OCI-M1 (cell line): ENCODE measurements at places on chromosomes 6 and 20.
A peak's percentile ranks its signal among the peaks of the same experiment; 100 is the strongest.

DNA sequence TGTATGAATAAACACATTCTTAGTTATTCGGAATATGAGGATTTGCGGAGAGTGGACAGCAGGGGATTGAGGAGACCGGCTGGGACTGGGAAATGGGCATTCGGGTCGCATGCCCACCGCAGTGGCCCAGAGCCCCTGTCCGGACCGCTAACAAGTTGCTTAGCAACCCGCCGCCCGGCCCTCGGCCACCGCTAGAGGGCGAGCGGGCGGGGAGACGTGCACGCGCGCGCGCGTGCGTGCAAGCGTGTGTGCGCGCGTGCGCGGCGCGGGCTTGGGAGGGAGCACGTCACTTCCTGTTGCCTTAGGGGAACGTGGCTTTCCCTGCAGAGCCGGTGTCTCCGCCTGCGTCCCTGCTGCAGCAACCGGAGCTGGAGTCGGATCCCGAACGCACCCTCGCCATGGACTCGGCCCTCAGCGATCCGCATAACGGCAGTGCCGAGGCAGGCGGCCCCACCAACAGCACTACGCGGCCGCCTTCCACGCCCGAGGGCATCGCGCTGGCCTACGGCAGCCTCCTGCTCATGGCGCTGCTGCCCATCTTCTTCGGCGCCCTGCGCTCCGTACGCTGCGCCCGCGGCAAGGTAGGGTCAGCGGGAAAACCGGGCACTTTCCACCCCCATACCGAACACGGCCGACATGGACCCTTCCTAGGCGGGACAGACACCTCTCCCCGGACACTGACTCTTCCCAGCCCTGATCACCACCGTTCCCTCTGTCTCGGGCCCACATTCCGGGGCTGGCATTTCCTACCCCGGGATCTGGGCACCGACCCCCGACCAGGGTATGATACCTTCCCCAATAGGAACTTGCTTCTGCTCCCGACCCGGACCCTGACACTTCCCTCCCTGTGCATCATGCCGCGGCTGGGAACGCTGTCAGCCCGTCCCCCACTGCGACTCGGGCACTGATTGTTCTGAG lies at the start of gene HM13:
Gene HM13, plus strand, starts transcription at position 289 of the 918 bp plus-strand sequence. Its CDS starts 110 bp downstream, at position 399.
- peak; percentile 93 for DNase-seq

- DNase-seq, result peak; percentile 77
These were observed 78.0 kb downstream of the DLGAP4 start for GRCh38 chr20:36384022-36384619.

DNA sequence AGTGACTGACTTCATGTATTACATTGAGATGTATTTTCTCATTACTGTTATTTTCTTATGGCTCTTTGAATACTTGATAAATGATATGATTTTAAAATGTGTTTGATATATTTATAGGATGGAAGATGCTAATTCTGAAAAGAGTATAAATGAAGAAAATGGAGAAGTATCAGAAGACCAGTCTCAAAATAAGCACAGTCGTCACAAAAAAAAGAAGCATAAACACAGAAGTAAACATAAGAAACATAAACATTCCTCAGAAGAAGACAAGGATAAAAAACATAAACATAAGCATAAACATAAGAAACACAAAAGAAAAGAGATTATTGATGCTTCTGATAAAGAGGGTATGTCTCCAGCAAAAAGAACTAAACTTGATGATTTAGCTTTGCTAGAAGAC lies 47.5 kb downstream of the FAM217A start:
- DNase-seq, result no peak

DNA sequence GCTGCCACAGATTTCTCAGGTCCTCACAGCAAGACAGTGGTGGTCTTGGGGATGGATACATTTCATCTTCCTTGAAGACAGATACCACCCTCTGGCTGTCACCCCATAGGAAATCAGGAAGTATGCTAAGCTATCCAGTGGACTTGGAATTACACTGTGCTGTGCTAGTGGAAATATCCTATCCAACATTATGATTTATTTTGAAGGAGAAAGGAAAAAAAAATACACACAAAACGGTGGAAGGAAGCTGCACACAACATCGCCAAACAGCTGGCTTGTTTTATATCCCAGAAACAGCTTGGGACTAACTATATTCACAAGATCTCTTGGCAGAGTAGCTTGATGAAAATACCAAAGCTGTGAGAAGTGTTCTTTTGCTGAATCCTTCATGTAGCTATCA lies 257.6 kb downstream of the LAMA2 start:
- no peak for DNase-seq
